NT2/D1 (cell line): ENCODE measurements at places on chromosomes 6 and 20.

DNA sequence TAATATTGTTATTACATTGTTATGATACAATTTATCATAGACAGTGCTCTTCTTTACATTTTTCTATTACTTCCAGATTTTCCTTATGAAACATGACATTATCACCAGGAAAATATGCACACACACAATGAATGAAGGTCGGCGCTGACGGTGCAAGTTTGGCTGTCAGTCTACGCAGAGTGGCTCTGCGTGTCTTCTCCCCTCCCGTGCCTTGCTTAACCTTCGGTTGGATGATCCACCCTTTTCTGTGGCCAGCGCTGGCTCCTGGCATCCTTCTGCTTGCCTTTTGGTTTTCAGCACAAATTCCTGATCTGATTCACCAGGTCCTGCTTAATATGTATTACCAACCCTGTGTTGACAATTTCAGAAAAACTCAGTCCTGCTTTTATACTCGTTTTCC, 157.4 kb downstream of the TSHZ2 start:
- DNase-seq = no peak

DNA sequence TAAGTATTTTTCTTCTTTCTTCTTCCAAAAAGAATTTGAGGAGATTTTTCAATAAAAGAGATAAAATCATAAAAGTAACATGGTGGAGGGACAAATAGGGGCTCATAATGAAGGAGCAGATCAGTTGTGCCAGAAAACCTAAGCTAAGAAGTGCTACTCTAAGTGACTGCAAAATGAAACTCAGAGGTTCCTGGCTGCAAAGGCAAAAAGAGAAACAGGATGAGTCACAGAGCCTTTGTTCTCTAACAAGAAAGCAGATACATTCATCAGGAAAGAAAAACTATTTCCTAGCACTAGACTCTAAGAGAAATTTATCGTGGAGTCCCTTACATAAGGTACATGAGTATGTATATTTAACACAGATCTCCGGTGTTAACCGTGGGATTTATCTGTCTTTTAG, 49.8 kb downstream of the TSHZ2 start:
- no peak for DNase-seq

GRCh38 chr6:113347436-113347835, 509.7 kb upstream of the MARCKS start:
- no peak for DNase-seq

GRCh38 chr6:8213995-8214394, 111.6 kb upstream of the EEF1E1 start:
- no peak for DNase-seq

DNA sequence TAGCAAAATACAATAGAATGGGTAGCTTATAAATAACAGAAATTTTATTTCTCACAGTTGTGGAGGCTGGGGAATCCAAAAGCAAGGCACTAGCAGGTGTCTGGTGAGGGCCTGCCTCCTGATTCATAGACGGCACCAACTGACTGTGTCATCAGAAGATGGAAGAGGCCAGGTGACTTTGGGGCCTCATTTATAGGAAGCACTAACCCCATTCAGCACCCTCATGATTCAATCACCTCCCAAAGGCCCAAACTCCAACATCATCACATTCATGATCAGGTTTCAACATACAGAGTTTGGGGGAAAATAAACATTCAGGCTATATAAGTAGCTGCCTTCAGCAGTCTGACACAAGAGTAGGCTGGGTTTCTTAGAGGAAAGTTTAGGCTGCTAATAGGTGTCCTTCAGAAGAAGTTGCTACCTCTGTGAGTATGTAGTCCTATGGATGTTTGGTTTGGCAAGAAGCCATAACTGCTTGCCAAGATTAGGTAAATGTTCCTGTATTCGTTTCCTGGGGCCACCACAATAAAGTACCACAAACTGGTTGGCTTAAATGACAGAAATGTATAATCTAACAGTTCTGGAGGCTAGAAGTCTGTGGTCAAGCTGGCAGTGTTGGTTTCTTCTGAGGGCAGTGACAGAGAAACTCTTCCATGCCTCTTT, 48.8 kb downstream of the NT5E start:
- DNase-seq = no peak

GRCh38 chr6:12024699-12025434, 12.8 kb downstream of the HIVEP1 start:
- no peak for DNase-seq

DNA sequence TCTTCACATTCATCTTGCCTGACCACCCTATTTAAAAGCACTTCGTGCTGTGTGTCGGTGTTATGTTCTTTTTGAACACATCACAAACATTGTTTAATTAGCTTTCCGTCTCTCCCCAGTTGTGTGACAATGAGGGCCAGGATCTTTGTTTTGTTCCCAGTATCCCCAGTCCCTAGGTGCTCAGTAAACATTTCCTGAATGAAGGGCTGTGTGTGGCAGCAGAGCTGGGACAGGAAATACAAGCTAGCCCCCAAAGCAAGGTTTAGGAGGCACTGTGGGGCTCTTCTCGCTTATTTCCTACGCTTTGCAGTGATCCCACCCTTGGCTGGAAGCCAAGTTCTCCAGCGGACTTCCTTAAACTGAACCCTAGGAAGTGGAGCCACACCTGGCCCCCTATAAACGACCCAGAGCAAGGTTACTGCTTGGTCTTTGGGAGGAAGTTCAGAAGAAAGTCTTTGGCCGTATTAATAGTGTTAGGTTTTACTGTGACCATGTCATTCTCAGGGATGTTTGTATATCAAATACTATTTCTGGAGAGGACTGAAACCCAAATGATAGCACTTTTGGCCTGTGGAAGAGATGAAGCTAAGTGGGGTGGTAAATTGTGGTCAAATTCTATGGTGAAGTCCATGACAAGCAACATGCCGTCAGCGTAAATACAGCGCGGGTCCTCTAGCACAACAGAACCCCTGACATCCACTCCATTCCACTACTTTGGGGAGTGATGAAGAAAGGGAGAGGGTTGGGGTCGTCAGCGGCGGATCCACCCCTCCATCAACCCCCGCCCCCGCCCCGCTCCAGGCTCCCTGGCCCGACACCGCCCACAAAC, 570 bp upstream of the FANCE start:
- DNase-seq = no peak

DNA sequence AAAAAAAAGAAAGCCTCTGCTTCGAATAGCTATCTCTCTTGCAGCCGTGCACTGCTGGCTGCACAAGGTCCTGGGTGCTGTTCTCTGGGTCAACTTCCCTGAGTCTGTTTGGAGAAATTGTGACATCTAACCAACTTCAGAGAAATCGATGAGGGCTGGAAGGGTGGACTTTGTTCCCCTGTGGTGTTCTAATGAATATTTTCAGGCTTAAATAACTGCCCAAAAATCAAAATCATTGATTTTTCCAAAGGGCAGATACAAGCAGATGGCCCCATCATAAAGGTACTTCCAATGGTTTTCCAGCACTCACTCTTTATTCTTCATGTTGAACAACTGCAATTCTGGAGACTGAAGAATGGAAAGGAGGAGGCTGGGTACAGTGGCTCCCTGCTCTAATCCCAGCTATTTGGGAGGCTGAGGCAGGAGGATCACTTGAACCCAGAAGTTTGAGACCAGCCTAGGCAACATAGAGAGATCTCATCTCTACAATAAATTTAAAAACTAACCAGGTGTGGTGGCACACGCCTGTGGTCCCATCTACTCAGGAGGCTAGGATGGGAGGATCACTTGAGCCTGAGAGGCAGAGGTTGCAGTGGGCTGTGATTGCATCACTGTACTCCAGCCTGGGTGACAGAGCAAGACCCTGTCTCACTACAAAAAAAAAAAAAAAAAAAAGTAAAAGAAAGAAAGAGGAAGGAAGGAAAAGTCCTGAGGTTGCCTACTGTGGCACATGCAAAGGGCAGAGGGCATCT, 59.1 kb downstream of the FOXA2 start:
- DNase-seq = no peak

DNA sequence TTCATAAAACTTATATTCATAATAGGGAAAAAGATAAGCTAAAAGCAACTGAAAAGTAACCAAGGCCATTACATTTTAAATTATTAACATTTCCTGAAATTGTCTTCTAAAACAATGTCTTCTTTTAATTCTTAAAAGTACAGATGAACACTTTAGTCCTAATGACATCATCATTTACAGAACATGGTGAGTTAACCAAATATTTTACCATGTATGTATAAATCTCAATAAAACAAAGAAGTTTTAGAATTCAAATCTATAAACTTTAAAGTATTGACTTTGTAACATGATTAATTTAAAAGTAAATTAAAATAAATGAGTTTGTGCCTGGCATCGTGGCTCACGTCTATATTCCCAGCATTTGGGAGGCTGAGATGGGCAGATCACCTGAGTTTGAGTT, 125.9 kb upstream of the PRSS16 start:
- DNase-seq = no peak

GRCh38 chr6:129307845-129308244, 402.1 kb downstream of the ARHGAP18 start:
- no peak for DNase-seq

GRCh38 chr20:57387945-57388371, 3.2 kb upstream of the RBM38 start:
- DNase-seq = no peak

- no peak for DNase-seq
These were observed 177.0 kb upstream of the PRDM1 start for GRCh38 chr6:105909106-105909505.

DNA sequence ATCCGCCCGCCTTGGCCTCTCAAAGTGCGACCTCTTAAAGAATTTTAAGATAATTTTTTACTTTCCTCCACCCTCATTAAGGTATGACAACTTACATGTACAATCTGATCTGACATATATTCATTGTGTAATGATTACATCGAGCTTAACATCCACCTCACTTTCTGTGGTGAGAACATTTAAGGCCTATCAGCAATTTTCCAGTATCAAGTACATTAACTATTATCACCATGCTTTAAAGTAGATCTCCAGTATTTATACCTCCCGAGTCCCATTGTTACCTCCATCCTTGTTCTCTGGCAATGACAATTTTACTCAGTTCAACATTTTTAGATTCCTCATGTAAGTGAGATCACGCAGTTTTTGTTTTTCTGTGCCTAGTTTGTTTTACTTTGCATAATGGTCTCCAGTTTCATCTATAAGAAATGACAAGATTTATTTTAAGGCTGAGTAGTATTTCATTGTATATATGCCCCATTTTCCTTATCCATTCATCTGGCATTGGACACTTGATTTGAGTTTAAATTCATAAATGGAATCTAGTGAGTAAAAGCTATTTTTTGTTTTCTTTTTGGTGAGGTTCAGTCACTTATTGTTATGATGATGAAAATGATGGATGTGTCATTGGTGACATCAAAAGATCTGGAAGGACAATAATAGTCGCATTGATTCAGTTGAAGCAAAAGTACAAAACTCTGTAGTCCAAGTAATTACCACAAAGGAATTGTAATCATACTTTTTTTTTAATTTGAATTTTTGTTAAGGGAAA, 87.0 kb downstream of the OR2B2 start:
- DNase-seq = no peak

DNA sequence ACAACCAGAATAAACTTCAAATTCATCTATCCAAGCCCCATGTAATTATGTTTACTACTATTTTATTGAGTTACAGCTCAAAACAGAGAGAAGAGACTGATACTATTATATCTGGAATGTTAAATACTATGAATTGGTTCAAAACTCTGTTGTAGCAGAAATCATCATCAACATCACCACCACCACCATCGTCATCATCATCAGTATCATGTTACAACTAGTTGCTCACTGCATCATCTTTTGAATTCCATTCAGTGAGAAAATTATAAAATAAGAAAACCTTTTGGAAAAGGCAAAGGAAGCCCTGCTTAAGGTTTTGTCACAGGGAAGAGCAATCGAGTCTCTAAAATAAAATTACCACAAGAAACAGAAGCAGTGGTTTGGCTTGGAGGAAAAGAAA, 36.2 kb upstream of the THEMIS start:
- DNase-seq = no peak

DNA sequence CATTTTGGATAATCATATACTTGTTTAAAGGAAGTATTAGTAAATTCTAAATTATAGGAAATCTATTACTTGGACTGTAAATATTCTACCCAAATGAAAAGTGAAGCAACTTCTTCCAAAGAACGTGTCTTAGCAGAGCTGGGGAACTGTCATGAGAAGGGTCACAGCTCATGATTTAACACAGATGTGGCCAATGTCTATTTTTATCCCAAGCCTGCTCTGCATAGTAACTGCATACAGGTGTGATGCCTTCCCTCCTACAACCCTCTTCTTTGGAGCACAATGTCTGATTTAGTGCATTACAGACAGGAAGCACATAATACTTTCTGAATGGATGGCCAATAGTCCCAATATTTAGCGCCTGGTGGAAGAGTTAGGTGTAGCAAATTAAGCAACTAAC, 138.7 kb upstream of the THEMIS start:
- no peak for DNase-seq

- peak; percentile 20 for DNase-seq
These were observed 3.0 kb upstream of the GCM1 start for GRCh38 chr6:53151676-53152075.
